ENCODE measurements at places on chromosomes 2 and 18. TPM values are rescaled to one million over a fixed set of nuclear protein-coding genes. Genes with fewer than 3 reads are reported as not detected.

DNA sequence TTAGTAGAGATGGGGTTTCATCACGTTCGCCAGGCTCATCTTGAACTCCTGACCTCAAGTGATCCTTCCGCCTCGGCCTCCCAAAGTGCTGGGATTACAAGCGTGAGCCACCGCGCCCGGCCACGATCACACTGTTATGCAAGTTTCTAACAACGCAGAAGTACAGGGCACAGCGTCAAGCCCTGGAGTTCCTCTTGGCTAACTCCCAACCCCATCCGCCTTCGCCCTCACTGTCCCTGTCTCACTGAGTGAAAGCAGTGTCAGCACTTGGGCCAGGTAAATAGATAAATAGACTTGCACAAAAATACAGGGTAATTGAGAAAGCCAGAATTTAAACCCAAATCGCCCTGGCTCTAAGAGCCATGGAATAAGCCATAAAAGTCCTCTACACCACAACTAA is 111.7 kb downstream of the ACVR1 start:
- DNase-seq = no peak

GRCh38 chr2:149725234-149725633 is 137.7 kb upstream of the MMADHC start:
- DNase-seq = no peak

DNA sequence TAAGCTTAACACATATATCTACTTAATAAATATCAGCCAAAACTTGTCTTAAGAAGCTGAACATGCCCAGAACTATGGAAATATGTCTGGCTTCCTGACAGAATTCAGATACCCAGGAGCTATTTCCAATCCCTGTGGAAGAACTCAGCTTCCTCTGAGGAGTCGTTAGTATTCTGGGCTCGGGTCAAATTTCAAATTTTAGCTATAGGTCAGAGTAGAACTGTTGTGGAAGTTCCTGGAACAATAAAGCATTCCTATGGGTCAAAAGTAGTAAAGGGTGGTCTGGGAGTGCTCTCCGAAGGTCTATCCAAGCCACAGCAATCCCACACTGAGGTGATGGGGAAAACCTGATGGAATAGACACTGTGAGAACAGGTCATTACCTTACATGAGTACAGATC is 342.7 kb upstream of the CHST9 start:
- DNase-seq = no peak

KATNAL2 gene
- total RNA-seq = 4.3 TPM

GRCh38 chr2:235639885-235640284 is 146.0 kb downstream of the AGAP1 start:
- DNase-seq = no peak

- no peak for DNase-seq
These were observed 170.9 kb downstream of the SEPTIN10 start for GRCh38 chr2:109442715-109443319.

GRCh38 chr2:68889500-68889899 is 18.3 kb upstream of the BMP10 start:
- peak; percentile 95 for DNase-seq

RGPD4 gene
- total RNA-seq = not detected

DNA sequence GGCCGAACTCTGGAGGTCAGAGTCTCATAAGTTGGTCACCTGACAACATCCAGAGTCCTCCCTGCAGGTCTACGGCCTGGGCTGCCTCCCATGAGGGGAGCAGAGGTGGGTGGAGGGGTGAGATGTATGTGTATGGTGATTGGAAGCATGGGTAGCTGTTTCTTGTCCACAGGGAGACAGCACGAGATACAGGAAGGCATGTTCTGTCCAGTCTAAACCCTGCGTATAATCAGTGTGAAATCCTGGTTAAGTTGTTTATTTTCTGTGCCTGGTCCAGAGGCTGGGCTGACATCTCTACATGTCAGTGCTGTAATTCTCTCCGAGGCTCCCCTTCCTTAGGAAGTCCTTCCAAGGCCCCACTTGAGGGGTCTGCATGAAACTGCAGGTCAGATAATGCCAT is 8.9 kb downstream of the TOGARAM2 start:
- DNase-seq = no peak

DNA sequence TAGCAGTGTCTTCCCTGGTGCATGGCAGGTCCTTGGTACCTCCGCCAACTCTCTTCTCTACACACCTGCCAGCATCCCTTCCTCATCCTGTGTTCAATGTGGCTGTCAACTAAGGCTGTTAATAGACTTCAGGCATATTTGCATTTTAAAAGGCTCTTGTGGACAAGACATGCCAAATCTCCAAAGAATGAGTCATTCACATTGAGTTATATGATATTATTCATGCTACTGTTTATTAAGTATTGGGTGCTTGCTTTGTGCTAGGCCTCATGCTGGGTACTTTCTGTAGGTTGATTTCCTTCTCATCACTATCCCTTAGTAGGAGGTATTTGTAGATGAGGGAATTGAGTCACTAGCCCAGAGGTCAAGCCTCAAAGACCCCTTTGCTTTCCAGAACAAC is 5.2 kb downstream of the MYO1B start:
- DNase-seq = no peak

DNA sequence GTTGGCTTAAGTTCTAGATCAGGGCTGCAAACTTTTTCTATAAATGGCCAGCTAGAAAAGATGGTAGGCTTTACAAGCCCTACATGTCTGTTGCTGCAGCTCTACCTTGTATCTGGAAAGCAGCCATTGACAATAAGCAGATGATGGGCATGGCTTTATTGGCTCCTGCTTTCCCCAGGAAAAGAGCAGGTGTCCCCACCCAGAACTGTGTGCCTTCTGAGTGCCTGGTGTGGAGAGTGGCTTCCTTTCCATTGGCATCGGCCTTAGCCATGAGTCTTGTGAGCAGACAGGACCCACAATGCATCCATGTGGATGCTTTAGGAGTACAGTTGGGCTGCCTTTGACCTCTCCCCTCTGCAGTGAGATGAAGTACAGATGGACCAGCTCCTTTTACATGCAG is 120.2 kb downstream of the CD8B2 start:
- DNase-seq = no peak

GRCh38 chr2:196431957-196432356 is 207.6 kb upstream of the CCDC150 start:
- peak; percentile 40 for DNase-seq

DNA sequence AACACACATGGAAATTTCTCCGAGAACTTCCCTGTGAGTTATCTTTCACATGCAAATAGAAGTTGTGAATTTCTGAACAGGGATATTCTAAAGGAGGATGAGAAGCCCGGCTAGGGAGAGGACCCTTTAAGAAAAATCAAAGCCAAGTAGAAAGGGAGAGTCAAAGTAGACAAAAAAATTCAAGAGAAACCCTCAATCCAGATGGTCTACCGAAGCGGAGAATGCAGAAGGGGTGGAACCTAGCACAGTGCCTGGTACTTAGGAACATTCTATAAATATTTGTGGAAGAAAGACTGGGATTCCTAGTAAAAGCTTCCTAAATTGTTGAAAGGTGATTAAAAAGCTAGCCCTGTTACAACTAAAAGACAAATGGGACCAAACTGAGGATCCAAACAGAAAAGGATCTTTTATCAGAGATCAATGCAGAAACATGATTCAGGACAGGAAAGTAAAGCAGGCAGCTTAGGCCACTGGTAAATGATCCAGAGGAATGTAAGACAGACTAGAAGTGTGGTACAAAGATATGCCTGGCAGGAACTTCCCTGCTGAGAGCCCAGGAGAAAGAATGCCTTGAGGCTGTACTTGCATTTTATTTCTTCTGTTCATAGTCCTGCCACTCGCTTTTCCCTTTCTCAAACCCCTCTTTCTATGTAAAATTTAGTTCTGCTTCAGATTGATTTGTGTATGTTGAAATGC is 19.5 kb upstream of the GLS start:
- peak; percentile 72 for DNase-seq

- no peak for DNase-seq
These were observed 19.8 kb downstream of the MAP4K4 start for GRCh38 chr2:101717071-101717845.

- peak; percentile 50 for DNase-seq
These were observed 492.4 kb downstream of the PLCL1 start for GRCh38 chr2:198296665-198297308.

DNA sequence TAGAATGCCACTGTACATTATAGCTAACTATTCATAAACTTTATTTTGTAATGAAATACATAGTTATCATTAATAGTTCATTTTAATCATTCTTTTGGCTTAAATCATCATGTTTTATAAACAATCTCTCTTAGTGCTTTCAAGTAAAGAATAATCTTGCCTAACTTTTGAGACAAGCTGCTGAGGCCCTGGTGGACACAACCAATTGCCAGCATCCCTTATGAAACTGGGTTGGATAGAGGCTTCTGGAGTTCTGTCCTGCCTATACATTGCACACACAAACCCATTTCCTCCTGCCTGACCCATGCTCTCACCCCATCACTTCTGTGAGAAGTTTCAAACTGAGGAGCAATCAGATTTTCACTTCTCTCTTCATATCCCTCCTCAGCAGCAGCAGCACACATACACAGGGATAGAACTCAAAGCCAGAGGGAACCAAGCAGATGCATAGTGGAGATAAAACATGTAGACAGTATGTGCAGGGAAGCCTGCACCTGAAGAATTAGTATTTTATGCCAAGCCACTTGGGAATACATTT is 450.0 kb upstream of the SLC14A2 start:
- no peak for DNase-seq

UCN gene
- total RNA-seq = 0.48 TPM

- no peak for DNase-seq
These were observed 18.6 kb upstream of the KCNG2 start for GRCh38 chr18:79779021-79779699.

RAB31 gene
- 34.2 TPM for total RNA-seq

ZNF396 gene
- 2.2 TPM for total RNA-seq

POMC gene
- total RNA-seq = 9.0 TPM

FMNL2 gene
- total RNA-seq = 41.3 TPM

ACADL gene
- not detected for total RNA-seq

COL4A4 gene
- total RNA-seq = 1.4 TPM

DNA sequence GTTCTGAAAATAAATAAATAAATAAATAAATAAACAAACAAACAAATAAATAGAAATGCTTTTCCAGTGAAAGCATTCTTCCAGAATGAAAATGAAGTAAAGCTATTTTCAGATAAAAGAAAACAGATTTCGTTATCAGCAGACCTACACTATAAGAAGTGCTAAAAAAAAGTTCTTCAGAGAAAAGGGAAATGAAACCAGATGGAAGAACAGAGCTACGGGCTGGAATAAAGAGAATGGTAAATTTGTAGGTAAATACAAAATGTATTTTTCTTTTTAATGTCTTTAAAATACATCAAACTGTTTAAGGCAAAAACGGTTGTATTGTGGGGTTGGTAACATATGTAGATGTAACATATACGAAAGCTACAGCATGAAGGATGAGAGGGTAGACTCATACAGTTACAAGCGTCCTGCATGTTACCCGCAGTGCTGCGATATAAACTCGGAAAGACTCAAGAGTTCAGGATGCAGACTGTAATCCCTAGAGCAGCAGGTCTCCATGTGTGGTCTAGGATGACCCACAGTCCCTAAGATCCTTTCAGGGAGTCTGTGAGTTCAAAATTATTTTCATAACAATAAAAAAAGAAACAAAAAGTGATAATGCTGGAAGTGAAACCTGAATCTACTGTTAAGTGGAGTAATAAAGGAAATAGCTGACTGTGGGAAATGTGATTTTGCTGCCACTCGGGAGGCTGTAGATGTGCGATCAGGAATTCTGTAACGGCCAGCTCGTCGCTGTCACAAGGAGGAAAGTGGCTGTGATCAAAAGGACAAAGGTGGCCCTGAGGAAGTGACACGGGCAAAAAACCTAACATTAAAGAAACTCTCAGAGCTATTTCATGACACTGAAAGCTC is 5.3 kb upstream of the RAB12 start:
- DNase-seq = no peak

DNA sequence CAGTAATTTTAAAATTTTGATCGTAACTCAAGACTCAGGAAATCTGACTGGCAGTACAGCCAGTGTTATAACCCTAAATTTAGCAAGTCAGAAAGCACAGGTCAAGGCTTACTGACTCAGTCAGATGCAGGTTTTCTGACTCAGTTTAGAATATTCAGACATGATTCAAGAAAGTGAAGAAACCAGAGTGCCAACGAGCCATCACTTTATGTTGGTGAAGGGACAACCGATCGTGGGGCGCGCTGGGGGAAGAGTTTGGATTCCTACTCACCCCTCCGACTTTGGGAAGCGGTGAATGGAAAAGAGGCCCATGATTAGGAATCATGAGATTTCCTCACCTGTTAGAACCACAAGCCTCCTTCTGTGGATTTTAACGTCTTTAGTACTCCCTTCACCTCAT is 998 bp downstream of the RNF149 start:
- peak; percentile 2 for DNase-seq

- DNase-seq = peak; percentile 36
These were observed 836 bp downstream of the DTNA start for GRCh38 chr18:34710934-34711333.

- DNase-seq = no peak
These were observed 402.8 kb downstream of the TXNL1 start for GRCh38 chr18:56235481-56236013.

DNA sequence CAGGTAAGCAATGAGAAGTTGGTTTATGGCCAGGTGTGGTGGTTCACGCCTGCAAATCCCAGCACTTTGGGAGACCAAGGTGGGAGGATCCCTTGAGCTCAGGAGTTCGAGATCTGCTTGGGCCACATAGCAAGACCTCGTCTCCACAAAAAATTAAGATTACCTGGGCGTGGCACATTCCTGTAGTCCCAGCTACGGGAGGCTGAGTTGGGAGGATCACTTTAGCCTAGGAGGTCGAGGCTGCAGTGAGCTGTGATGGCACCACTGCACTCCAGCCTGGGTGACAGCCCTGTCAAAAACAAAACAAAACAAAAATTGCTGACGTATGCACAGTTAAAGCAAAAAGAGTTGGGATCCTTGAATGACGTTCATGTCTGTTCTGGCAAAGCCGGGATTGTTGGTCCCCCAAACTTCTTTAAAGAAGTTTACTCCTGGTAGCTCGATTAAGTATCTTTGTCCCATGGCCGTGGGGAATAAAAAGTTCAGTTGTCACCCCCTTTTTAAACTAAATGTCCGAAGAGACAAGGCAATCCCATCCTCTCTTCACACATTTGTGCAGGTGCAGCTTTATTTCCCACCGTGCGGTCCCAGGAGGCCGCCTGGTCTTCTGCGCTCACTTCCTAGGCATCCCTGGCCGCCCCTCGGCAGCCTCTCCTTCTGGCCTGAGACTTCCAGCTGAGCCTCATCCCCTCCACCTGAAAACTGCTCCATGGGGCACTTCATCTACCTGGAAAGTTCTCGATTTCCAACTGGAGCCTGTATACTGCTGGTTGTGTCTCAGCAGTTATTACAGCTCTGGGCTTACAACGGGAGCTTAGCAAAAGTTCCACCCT is 762 bp upstream of the SPOPL start:
- no peak for DNase-seq

GRCh38 chr2:124024561-124025170 is 421 bp upstream of the CNTNAP5 start:
- no peak for DNase-seq

SPATA3 gene
- total RNA-seq = not detected
